ENCODE measurements at places on chromosomes 13 and 19. TPM values are rescaled to one million over a fixed set of nuclear protein-coding genes. Genes with fewer than 3 reads are reported as not detected.
A peak's percentile ranks its signal among the peaks of the same experiment; 100 is the strongest.

DNA sequence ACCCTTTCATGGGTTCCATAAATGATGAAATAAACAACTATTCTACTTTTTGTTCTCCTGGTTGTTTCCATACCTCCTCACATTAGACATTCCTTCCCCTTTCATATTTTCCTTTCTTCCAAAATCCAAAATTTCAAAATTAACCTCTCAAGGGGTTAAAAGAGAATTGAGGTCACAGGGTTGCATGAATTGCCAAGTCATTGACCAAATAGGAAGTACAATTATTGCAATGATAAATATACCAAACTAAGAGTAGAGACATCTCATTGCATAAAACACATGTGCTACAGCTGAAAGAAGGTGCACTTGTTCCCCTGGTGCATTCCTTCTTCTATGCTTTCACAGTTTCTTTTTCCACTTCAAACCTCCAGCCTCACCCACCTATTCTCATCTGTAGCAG, 136.1 kb downstream of the KCTD12 start:
- DNase-seq = no peak
- peaks cover 3% of the 10 kb centered on the region for H3K27me3 ChIP-seq
- H3K36me3 ChIP-seq = no peaks in the 10 kb centered on the region
- no peaks in the 10 kb centered on the region for H3K4me1 ChIP-seq

Gene ZNF888
- 5.5 TPM for total RNA-seq

Gene APOC1
- 2.9 TPM for total RNA-seq

Gene ZNF729
- not detected for total RNA-seq

GRCh38 chr13:51636349-51636890, 52.2 kb downstream of the WDFY2 start:
- H3K27ac ChIP-seq = no peak overlapping the region
- DNase-seq = no peak
- peaks cover 46% of the 10 kb centered on the region for H3K4me1 ChIP-seq
- H3K4me3 ChIP-seq = no peak overlapping the region
- H3K27me3 ChIP-seq = no peaks in the 10 kb centered on the region

Gene ZNF528
- 8.2 TPM for total RNA-seq

DNA sequence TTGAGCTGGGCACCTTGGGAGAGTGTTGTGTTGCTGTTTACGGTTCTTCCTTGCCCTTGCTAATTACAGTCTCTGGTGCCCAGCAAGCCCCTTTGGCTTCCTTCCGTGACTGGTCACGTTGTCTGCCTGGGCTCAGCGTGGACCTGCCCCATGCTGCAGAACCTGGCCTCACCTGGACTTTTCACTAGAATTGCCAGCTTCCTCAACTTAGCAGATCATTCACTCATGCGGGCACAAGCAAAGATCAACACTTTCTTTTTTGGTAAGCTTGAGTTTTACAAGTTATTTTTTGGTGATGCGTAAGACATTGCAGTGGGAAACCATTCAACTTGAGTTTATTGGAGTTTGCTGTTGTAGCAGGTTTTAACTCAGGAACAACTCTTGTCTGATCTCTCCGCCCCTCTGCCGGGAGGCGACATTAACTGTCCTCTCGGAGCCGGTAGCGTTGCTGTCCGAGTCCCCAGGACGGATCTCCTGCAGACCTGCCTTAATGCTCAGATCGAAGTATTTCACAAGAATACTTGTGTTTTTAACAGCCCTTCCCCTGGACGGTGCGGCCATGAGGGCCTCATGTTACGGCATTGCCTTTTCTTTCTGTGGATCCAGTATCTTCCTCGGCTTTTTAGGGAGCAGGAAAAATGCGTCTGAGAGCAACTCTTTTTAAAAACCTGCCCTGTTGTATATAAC, 15.7 kb upstream of the TEX29 start:
- H3K27ac ChIP-seq = peak overlapping the region; percentile 20
- DNase-seq = no peak
- H3K27me3 ChIP-seq = no peaks in the 10 kb centered on the region
- H3K4me3 ChIP-seq = no peak overlapping the region
- peaks cover 5% of the 10 kb centered on the region for H3K4me1 ChIP-seq
- peaks cover 77% of the 10 kb centered on the region for H3K36me3 ChIP-seq

GRCh38 chr13:74145249-74145975, 11.2 kb upstream of the KLF12 start:
- H3K27ac ChIP-seq = no peak overlapping the region
- no peaks in the 10 kb centered on the region for H3K36me3 ChIP-seq
- DNase-seq = no peak
- no peaks in the 10 kb centered on the region for H3K4me1 ChIP-seq

DNA sequence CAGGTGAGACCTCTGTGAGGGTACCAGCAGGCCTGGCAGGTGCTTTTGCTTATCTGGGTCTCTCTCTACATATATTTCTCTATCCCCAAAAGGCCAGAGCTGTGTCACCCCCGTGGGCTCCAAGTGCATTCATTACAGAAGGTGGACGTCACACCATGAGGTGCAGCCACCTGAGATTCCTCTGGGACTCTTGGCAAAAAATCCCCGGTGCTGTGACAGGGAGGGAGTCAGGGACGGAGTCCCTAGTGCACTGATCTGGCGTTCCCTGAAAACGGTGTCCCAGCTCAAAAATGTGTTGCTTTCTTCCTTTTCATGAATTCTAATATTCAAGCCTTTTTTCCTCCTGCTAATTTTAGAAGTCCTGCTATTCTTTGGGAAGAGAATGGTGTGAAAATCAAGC, 13.5 kb downstream of the TSHZ3 start:
- H3K36me3 ChIP-seq = no peaks in the 10 kb centered on the region
- H3K27ac ChIP-seq = no peak overlapping the region
- H3K4me1 ChIP-seq = peaks cover 18% of the 10 kb centered on the region
- H3K27me3 ChIP-seq = peaks cover 4% of the 10 kb centered on the region
- no peak overlapping the region for H3K4me3 ChIP-seq

DNA sequence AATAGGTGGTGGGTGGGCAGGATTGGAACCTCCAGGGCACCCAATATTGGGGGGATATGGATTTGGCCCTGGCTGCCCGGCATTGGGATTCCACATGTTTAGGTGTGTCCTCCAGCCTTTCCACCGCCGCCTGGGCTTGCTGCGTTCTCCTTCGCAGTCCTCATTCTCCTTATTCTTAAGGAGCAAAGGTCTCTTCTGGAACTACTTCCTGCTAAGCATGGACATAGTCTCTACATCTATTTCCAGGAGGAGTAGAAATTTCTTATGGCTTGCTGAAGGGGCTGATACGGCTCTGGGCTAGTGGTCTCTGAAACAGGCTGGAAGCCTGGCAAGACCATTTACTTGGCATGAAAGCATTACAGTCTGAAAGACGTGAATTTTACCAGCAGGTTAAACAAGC, 9.2 kb upstream of the FCGBP start:
- H3K4me3 ChIP-seq = no peak overlapping the region
- no peak overlapping the region for H3K27ac ChIP-seq
- no peak for DNase-seq

Gene RNF6
- total RNA-seq = 42.4 TPM

Gene C19orf33
- not detected for total RNA-seq

Gene MEIOSIN
- total RNA-seq = not detected

DNA sequence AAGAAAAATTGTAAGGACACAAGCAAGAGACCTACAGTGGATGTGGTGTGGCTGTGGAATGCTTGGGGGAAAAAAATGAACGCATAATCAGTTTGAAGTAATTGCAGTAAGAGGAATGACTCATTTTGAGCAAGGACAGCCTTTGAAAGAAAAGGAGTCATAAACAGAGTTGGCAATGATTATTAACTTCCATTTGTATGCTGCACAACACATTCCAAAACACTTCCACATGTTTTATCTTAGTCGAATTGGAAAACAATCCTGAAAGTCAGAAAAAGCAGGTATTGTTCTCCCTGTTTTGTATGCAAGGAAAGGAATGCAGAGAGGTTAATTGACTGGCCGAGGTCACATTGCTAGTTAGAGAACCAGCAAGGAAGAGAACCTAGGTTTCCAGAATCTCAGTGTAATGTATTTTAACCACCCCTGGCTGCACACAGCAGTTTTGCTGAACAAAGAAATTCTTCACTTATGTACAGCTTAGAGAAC, 630.0 kb upstream of the MIR17HG start:
- H3K4me3 ChIP-seq = no peak overlapping the region
- H3K27me3 ChIP-seq = no peaks in the 10 kb centered on the region
- no peak overlapping the region for H3K27ac ChIP-seq
- DNase-seq = no peak
- no peaks in the 10 kb centered on the region for H3K36me3 ChIP-seq

DNA sequence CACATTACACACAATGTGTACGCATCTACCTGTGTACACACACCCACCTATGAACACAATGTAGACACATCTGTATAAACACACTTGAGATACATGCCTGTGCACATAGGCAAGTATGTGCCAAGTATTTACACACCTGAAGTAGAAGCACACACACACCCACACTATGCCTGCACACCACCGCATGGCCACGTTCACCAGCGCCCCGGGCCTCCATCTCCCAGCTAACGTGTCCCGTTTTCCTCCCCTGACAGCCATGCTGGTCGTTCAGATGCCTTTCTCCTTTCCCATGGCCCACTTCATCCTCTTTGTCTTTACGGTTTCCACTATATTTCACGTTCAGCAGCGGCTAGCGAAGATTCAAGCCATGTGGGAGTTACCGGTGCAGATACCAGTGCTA, 6.9 kb downstream of the FUT2 start:
- no peak overlapping the region for H3K27ac ChIP-seq
- peaks cover 6% of the 10 kb centered on the region for H3K27me3 ChIP-seq
- no peak overlapping the region for H3K4me3 ChIP-seq
- H3K36me3 ChIP-seq = peaks cover 11% of the 10 kb centered on the region
- DNase-seq = no peak

Gene FCER2
- total RNA-seq = 3.5 TPM
